ENCODE measurements at places on chromosomes 1 and 21. TPM values are rescaled to one million over a fixed set of nuclear protein-coding genes. Genes with fewer than 3 reads are reported as not detected.

The BARHL2 gene
- not detected for polyA plus RNA-seq

The QSOX1 gene
- polyA plus RNA-seq, result 14.2 TPM

The MAP10 gene
- 1.4 TPM for polyA plus RNA-seq

The PSRC1 gene
- polyA plus RNA-seq, result 0.59 TPM

The GPR137B gene
- polyA plus RNA-seq, result 13.0 TPM

Measured in CD8-positive, alpha-beta memory T cell (primary cell).